ENCODE measurements at places on chromosomes 6 and 20.

DNA sequence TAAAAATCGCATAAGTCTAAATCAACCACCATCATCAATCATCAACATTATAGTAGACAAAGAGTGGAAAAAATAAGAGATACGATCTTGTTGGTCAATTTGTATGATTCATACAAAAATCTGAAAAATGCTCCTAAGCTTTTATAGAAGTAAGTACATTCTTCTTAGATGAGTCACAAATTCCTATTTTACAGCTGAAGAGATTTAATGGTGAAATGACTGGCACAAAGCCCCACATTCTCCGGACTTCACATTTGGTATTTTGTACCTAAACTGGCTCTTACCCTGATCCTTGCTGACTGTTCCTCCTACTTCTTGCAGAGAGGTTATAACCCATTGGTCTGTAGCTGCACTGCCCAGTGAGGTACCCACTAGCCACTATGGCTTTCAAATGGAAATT lies 29.9 kb upstream of the PREP start:
- no peak for DNase-seq

DNA sequence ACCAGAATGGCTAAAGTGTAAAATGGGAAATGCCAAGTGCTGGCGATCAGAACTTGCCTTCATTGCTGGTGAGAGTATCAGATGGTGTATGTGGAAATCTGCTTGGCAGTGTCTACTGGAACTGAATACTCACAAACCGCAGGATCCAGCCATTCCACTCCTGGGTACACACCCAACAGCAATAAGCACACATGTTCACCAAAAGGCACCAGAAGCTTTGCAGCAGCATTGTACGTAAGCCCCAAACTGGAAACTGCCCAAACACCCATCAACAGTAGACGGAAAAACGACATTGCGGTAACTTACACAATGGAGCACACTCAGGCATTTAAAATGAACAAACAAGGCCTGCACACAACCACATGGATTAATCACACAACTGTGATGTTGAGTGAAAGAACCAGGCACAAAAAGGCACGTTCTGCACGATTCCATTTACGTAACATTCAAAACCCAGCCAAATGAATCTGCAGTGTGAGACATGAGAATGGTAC lies 37.3 kb upstream of the BPIFA2 start:
- no peak for DNase-seq

GRCh38 chr20:24772667-24773066 lies 176.4 kb upstream of the CST7 start:
- no peak for DNase-seq

DNA sequence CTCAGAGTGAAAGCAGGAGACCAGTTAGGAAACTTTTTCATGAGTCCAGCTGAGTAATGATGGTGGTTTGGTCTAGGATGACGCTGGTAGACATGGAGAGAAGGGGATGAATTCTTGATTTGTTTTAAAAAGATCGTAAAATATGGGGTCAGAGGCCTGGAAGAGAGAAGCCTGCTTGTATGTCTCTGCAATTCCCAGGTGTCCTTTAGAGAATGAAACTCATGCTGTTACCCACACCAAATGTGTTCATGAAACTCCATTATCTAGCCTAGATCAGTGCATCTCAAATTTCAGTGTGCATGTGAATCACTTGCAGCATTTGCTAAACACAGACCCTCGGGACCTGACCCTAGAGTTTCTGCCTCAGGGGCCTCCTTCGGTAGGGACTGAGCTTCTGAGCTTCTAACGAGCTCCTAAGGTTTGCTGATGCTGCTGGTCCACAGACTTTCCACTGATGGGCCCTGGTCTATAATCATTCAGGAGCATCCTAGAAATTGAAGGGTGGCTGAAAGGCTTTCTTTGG lies 302.0 kb upstream of the PLCB4 start:
- no peak for DNase-seq

DNA sequence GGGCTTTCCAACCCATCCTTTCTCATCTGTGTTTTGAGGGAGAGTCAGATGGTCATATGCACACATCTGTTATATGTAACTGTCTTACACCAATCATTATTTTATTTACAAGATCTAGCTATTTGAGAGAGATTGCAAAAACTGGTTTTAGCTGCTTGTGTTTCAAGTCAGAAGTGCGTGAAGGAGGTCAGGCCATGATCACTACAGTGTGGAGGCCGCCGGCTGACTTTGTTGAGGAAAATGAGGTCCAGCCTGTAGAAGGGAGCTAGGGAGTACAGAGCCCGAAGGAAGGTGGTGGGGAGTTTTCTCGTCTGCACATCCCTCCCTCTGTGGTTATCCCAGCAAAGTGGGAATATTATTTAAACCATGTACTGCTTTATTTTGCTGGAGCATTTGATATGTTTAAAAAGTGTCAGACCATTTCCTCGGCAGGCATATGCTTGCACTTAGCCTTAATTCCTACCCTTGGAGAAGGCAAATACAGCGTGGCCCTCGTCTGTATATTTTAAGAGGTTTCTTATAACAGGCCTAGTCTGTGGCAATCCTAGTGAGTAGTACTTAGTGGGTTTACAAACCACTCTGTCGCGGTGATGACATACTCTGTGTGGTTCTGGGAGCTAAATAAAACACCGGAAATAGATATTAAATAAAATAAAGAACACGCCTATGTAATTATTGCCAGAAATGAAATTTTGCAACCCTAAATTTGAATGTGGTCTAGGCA lies 95.6 kb downstream of the UST start:
- no peak for DNase-seq

- no peak for DNase-seq
Measured at GRCh38 chr20:54726687-54727300, 251.4 kb downstream of the DOK5 start.

GRCh38 chr6:13913226-13914001 lies 11.3 kb upstream of the RNF182 start:
- no peak for DNase-seq

- no peak for DNase-seq
Measured at GRCh38 chr6:39314273-39314795, at the start of gene KCNK17. Gene KCNK17 (minus strand): TSS chr6:39314419. CDS start chr6:39314320, 99 bp downstream.

GRCh38 chr6:3754776-3755175 lies 3.3 kb upstream of the PXDC1 start:
- DNase-seq = no peak

- no peak for DNase-seq
Measured at GRCh38 chr6:6843057-6843627, 254.6 kb downstream of the LY86 start.

DNA sequence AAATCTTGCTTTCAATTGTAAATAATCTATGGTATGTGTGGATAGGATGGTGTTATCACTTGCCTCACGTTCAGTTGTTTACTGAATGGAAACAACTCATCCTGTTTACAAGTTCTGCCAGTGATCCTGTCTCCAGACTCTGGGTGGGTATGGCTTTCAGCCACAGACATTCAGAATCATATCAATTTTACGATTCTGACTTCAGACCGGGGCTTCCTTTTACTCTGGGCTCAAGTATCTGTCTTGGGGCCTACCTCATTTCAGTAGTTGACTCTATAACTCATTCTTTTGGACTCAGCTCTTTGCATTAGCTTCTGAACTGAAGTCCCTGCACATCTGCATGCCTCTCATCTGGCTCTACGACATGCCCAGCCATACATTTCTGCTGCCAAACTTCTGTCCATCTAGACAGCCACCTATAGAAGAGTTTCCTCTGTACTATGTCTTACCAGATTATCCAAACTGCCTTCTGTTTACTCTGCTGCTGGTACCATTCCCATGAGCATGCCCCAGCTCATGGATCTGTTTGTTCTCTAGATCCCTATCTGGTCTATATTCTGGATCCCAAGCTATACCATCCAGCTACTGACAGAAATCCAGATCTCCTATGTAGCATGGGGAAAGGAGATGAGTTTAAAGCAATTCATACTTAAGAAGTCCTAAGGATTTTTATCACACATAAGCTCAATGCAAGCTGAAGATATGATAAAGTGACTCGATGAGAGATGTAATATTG lies 34.3 kb downstream of the FYN start:
- DNase-seq = peak; percentile 44

GRCh38 chr6:14545496-14545895 lies 427.9 kb downstream of the CD83 start:
- no peak for DNase-seq

- DNase-seq = no peak
Measured at GRCh38 chr6:7562769-7563168, 21.3 kb downstream of the DSP start.

DNA sequence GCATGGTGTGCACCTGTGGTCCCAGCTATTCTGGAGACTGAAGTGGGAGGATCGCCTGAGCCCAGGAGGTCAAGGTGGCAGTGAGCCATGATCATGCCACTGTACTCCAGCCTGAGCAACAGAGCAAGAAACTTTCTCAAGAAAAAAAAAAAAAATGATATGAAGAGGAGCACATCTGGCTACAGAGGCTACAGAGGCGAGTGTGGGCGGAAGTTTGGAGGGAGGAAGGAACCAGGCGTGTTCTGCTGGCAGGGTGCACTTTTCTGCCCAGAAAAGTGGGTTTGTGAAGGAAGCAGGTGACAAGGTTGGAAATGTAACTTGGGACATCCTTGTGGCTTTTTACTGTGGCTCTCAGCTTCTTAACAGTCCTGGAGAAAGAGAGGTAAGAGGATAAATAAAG lies 96.7 kb downstream of the SNX5 start:
- DNase-seq = no peak

- DNase-seq = no peak
Measured at GRCh38 chr6:14966096-14966905, 279.6 kb upstream of the JARID2 start.

DNA sequence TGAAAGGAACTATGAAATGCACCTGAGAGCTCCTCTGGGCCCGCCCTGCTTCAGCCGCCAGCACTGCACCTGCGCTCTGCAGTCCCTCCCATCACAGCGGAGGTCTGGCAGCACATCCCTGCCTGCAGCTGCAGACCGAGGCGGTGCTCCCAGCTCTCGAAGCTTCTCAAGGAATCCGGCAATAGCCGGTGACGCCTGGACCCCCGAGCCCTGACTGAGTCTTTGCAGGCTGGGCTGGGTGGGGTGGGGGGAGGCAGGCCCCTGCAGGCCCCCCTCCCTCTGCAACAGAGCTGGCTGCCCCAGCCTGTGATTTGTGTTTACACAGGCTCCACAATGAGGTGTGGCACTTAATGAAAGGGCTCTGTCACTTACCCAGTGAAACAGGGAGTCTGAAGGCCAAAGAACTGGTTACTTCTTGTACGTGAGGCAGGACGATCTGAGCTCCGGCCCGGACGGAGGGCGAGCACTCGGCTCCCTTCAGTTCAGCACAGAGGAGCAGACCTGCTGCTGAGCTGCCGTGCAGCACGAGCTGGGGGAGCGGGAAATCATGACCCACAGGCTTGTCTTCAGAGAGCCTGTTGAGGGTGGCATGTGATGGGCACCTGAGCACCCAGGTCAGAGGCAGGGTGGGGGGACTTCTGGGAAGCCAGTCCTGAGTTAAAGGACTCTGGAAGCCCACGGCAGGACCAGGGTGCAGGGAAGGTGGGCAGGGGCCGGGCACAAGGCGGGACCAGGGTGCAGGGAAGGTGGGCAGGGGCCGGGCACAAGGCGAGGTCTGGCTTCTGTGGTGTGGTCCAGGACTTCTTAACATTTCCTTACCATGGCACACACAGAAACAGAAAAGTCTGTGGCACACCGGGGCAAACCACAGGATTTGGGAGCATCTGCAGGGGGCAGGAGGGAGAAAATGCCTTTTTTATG lies 192.3 kb upstream of the THBS2 start:
- DNase-seq = no peak

GRCh38 chr6:108714101-108714765 lies 134.0 kb upstream of the ARMC2 start:
- no peak for DNase-seq

- no peak for DNase-seq
Measured at GRCh38 chr20:25551413-25552215, 33.7 kb downstream of the NINL start.

DNA sequence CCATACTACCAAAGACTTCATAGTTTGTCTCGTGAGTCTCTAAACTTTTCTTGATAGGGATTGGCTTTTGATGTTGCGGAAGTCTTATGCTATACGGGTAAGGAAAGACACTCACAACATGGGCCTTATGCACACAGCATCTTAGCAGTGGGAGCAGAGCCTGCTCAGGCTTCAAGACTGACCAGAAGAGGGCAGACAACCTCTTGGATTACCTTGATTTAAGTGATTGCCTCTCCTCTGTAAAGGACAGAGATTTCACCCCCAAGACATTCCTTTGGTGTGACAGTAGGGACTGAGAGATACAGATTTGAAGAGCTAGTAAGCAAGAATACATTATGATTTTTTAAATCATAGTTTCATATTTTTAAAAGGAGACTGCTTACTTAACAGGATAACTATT lies 71.0 kb upstream of the SAMD3 start:
- DNase-seq = peak; percentile 25

GRCh38 chr6:136262940-136263339 lies 12.8 kb upstream of the MTFR2 start:
- DNase-seq = no peak

DNA sequence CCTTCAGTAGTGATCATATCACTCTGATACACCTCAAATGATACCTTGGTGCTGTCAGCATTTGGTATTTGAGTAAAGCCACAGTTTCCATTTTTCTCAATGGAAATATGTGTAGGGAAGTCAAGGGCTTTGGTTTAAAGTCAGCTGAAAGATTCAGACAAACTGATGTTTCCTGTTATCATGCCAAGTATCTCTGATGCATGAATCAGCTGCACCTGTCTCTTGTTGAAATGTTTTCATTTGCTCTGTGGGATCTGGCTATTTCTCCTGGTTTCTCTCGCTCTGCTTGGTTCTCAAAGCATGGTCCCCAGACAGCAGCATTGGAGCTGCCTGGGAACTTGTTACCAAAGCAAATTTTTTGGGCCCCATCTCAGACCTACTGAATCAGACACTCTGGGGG lies 23.5 kb downstream of the ZFP64 start:
- DNase-seq = no peak

DNA sequence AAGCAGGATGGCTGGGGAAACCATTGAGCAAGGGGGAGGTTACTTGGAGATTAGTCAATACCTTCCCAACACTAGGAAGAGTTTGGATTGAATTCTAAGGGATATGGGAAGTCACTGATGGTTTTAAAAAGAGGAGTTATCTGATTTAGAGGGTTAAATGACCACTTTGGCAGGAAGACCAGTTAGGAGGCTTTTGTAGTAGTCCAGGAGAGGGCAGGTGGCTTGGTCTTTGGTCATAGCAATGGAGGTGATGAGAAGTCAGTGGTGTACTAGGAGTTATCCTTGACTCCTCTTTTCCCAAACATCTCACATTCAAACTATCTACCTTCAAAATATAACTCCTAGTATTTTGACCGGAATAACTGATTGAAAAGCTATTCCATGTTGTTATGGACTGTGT lies 644.1 kb downstream of the UTRN start:
- no peak for DNase-seq

GRCh38 chr20:25064561-25065071 lies 6.7 kb upstream of the ACSS1 start:
- DNase-seq = no peak

- DNase-seq = no peak
Measured at GRCh38 chr20:38935967-38936407, 9.8 kb downstream of the FAM83D start.

GRCh38 chr6:32790306-32790705 lies 26.5 kb downstream of the HLA-DOB start:
- DNase-seq = no peak

DNA sequence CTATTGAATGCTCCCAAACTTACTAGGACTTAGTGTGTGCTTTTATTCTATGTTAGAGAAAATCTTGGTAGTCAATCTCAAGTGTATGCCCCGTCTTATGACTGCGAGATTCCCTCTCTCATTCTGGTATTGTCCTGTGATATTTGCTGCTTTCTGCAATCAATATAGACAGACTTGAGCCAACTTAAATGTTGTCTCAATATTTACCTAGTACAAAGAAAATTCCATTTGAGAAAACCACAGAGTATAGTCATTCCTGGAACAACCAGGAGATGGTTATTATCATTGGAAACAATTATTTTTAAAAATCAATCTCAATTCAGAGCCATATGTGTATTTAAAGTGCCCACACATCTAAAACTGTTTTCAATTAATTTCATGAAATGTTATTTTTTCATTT lies 330.0 kb downstream of the NRN1 start:
- DNase-seq = no peak

All from stimulated activated naive CD8-positive, alpha-beta T cell treated with anti-CD3 and anti-CD28 coated beads, Interleukin-15, amount 100 ng/mL, for 72 hours (primary cell).